CD4-positive, alpha-beta T cell treated with Interleukin-21 for 1 hour (primary cell): ENCODE measurements at places on chromosomes 16 and 17.

DNA sequence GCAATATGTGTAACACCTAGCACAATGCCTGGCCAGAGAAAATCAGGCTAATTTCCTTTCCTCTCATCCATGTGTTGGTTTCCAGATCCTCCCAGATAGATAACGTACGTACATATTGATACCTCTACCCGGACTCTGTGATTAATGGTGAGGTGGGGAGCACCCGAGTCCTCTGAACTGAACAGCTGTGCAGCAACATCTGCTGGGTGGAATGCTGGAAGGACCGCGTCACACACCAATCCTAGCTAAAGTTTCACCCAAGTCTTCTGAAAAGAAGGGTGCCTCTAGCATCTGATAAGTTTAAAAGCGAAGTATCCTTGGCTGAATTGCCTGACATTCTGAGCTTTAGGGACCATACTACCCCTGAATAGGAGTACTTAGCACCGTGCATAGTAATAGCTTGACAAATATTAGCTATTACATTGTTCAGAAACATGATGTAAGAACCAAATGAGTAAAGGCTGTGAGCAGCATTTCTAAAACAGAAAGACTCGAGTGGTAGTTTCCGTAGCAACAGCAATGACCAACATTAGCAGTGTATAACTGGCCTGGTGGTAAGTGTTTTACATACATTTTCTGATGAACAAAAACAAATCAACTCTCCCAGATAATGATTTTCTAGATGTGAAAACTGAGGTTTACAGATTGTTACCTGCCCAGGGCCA is 91.4 kb downstream of the SYCE1L start:
- no peak for DNase-seq

DNA sequence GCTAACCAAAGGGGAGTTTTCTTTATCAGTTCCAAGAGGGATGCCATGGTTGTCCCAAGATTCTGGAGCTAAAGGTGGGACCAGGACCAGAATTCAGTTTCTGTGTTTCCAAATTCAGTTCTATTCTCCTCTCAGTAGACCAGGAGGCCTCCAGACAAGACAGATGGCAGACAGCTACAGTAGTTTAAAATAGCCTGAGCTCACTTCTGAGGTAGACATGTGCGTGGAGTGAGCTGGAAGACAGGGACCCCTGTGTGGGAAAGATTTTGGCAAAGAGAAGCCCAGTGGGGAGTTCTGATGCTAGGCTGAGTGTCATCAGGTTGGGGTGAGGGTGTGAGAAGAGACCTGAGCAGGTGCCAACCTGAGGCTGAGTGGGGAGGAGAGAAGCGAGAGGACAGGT is 95.4 kb downstream of the PRKCB start:
- DNase-seq = no peak

GRCh38 chr17:42104264-42104663 is 6.0 kb upstream of the ZNF385C start:
- no peak for DNase-seq

DNA sequence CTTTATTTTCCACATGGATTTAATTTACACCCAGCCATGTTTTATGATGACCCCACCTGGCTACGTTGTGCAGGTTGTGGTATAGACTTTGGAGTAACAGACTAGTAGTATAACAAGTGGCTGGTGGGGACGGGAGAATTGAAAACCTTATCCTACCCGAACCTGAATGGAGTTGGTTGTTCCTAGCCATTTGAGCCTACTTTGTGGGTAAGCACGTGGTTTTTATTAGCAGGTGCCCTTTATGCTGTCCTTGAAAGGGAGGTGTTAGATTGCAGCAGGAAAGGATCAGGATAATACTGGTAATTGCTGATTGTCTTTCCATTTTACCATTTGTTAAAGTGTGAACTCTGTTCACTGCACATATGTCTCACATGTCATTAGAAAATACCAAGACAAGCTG is 31.9 kb upstream of the PHAF1 start:
- no peak for DNase-seq

DNA sequence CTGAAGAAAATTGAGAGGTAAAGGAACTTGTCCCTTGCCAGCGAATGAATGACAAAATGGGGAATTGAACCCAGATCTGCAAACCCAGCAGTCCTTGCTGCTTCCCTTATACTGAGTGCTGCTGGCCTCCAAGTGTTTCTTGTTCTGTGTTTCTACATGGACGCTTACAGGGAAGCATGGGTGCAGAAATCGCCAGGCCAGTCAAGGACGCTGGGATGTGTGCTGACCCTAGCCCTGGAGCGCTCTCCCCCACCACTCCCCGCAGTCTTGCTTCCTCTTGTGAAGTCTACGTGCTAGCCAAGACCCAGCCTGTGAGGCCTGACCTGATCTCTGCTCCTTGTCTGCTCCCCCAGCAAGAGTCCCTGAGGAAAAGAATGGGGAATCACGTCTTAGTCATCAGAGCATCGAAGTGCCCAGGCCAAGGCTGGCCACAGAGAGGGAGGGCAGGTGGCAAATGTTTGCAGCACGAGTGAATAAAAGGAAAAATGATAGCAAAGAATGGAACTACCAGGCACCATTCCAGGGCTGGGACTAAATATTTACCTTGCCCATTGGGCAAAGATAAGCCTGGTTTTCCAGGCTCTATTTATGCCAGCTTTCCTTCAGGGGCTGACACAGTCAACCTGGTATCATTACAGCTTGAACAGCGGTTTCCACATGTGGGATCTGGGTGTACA is 17.4 kb downstream of the CA4 start:
- DNase-seq = no peak

DNA sequence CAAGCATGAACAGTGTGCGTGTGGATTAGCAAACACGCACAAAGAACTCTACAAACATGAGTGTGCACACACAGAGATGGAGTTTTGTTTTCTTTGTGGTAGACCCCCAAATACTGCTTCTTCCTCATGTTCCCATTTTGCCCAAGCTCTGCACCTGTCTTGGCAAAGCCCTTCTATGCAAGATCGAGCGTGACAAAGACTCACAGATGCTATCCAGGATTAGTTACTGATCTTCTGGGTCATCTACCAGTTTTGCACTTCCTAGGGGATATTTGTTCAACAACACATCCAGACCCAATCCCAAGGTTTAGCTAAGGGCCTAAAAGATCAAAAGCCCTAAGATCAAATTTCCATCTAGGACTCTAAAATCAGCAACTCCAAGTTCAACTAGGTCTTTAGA is 16.0 kb downstream of the LRRC36 start:
- DNase-seq = no peak

DNA sequence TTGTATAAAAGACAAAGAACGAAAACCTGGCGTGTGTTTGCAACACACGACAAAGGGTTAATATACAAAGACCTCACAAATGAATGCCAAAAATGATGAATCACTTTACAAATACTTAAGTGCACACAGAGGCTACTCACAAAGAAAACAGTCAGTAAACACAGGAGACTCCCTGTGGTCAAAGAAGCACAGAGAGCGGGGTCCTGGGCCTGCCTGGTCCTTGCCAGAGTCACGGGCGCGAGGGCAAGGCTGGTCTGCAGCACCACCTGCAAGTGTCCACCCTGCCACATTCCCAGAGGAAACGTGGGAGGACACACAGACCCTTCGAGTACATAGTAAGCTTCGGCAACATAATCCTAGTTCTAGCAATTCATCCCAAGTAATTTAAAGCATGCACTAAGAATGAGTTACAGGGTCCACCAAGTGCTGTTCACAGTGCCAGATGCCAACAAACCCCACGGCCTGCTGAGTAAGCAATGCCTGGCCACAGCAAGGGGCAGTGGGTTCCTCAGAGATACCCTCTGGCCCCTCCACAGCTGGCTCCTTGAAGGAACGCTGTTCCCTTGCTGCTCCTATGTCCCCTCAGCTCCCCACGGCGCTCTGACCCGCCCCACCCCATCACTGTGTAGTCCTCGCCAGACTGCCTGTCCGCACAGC is 24.6 kb upstream of the FAAP100 start:
- no peak for DNase-seq

DNA sequence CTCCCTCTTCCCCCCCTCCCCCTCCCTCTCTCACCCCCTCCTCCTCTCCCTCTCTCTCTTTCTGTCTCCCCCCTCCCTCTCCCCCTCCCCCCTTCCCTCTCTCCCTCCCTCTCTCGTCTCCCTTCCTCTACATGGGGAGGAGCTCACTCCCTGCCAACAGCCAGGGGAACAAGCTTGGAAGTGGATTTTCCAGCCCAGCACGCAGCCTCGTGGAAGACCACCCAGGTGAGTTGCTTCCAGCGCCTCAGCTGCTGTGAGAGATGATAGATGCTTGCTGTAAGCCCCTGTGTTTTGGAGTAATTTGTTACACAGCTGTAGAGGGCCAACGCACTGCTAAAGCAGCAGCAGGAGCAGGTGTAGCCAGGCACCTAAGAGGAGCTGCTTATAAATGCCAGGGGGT is 20.8 kb downstream of the ACTG1 start:
- DNase-seq = no peak

DNA sequence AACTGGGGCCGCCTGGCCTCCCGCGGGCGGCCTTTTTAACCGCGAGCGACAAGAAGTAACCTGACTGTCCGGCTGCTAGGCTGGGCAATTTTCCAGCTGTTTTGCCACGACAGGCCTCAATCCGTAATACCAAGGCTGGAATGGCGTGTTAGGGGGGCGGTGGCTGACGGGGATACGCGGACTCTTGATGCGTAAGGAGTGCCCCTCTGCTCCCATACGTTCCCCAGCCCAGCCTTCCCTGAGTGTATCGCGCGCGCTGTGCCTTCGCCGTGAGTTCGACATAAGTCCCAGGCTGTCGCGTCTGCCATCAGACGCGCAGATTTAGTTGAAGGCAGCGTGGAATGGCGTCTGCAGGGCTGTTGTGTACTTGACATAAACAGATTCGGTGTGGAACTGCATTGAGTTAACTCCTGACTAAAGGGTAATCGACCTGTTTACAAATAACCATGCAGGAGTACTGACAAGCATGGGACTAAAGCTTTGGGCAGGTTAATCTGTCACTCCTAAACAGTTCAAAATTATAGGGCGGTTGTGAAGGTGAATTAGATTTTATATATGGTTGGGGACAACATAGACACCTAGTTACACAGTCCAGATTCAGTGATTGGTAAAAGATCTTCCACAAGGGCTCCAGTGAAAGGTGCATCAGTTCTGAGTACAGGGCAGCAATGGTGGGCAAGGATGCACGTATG is 16.6 kb upstream of the ERN1 start:
- peak; percentile 55 for DNase-seq

- no peak for DNase-seq
Measured at GRCh38 chr17:80751070-80751945, 206.7 kb downstream of the RPTOR start.

DNA sequence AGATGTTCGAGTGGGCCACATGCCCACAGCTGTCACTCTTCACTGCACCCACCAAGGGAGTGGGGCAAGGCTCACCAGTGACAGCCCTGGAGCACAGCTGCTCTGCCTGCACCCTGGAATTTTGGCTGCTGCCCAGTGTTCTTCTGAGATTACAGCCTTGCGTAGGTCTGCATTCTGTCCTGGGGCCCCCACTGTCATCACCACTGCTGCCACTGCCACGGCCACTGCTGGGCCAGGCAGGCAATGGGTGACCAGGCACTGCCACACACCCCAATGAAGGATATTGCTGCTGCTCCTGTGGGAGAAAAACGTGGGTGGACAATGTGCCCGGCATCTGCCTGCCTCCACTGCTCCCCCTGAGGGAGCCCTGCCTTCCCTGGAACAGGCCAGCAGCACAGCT is 1717.0 kb downstream of the TP53TG3F start:
- no peak for DNase-seq

DNA sequence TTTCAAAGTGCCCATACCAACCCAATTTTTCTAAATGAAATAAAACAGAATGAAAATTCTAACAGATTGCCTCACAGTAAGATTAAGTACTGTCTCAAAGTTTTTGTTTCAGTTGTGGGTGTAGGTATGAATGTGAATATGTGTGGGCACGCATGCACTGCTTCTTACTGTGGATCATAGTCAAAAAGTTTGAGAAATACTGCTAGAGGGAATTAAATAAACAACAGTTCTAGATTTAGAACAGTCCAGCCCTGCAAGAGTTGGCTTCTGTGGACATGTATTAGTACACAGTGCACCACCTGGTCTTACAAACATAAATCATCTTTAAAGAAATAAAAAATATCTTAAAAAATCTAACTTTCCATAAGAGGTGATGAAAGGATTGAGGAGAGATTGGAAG is 8.4 kb downstream of the ZNF652 start:
- no peak for DNase-seq

GRCh38 chr17:57755480-57756070 is 10.5 kb upstream of the CCDC182 start:
- no peak for DNase-seq

DNA sequence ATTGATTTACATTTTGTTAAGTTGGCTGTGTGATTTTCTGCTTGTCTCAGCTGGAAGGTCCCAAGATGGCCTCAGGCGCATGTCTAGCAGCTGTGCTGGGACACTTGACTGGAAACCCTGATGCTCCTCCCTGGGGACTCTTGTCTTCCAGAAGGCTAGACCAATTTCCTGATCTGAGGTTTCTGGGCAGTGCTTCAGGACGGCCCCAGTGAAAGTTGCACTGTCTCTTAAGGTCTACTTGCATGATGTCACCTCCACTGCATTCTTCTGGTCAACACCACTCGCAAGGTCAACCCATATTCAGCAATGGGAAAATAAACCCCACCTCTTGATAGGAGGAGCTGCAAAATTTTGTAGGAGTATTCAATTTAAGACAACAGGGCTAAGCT is 116.0 kb downstream of the SALL1 start:
- DNase-seq = no peak

- no peak for DNase-seq
Measured at GRCh38 chr16:50879873-50880695, 138.2 kb downstream of the CYLD start.

- DNase-seq = no peak
Measured at GRCh38 chr17:1912146-1912545, 82.3 kb downstream of the RPA1 start.

DNA sequence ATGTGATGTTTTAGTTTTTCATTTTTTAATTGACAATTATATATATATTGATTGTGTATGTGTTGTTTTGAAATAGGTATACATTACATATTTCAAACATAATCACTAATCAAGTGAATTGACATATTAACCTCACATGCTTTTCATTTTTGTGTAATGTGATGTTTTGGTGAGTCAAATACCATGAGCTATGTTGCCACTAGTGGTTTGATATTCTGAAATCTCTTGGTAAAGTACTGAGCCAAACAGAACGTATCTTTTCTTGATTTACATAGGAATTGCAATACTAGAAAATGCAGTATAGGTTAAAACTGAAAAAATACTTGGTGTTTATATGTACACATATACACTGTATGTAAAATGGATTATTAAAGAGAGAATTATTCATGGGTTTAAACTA is 65.2 kb upstream of the SIAH1 start:
- DNase-seq = no peak

- DNase-seq = no peak
Measured at GRCh38 chr17:79374087-79374689, 236.7 kb downstream of the RBFOX3 start.

DNA sequence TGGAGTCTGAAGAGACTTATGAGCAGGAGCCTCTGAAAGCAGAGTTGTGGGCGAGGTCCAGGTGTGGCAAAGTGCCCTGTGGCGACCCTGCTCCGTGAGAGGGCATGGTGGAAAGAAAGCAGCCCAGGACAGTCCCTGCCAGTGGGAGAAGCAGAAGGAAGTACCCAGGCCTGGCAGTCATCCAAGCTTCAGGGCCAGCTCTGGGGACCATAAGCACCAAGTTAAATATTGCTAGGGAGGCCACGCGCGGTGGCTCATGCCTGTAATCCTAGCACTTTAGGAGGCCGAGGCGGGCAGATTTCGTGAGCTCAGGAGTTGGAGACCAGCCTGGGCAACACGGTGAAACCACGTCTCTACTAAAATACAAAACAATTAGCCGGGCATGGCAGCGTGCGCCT is 4.9 kb upstream of the ASGR1 start:
- DNase-seq = no peak
